ENCODE measurements at places on chromosomes 3 and 15.

- DNase-seq: no peak
These were observed 148.4 kb downstream of the TIGIT start for GRCh38 chr3:114442246-114442645.

DNA sequence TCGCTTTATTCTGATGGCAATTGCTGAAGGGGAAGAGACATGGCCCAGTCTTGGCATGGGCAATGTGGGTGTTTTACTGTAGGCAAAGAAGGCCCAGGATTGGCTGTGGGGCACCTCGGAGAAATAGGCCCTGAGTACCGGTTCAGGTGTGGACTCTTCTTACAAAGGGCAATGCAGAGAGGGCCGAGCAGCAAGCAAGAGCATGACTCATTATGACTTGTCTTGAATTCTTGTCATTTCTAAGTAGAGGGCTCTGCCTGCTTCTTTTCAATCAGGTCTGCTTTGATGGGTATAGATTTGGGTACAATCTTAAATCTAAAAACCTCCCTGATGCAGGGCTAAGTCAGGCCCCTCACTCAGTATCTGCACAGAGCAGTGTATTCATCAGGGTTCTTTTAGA, 14.8 kb upstream of the BUB1B start:
- no peak for DNase-seq

GRCh38 chr15:73483053-73483452, 40.1 kb downstream of the REC114 start:
- DNase-seq: no peak

- DNase-seq: peak; percentile 77
These were observed 26.2 kb downstream of the DRD3 start for GRCh38 chr3:114152519-114153151.

Measured in activated gamma-delta T cell treated with anti-CD3 and anti-CD28 coated beads, Interleukin-2, amount 50 U/mL, for 16 hours (primary cell).